GM23338 (cell line): ENCODE measurements at places on chromosomes 2 and 18.

DNA sequence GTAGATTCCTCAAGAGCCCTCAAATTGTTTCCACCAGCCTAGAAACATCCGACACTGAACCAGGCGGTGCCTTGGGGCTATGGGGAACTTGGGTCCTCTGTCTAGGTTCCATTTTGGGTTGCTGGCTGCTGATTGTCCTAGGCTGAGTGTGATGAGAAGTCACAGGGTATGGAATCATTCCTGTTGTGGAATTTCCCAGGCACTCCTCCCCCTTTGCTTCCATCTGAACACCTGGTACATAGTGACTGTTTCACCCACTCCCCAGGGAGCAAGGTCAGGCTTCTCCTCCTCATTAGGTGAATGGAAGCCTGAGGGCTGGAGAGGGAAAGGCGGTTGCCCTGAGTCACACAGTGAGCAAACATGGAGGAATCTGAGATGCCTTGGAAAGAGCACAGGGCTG lies 4.5 kb downstream of the KIF3C start:
- H3K27me3 ChIP-seq: no peaks in the 10 kb centered on the region
- no peak overlapping the region for H3K27ac ChIP-seq
- H3K4me1 ChIP-seq: peaks cover 24% of the 10 kb centered on the region

DNA sequence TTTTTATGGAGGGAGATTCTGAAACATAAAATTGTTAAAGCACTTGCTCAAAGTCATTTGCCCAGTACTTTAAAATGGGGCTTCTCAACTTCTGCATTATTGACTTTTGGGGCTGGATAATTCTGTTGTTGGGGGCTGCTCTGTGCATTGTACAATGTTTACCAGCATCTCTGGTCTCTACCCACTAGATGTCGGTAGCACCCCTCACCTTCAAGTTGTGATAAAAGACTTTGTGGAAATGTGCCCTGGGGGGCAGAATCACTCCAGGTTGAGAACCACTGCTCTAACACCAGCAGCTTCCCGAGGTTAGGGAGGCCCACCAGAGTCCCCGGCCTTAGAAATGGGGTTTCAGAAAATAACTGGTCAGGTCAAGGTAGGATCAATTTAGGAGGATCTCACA lies 26.8 kb upstream of the CUL3 start:
- H3K4me3 ChIP-seq: no peak overlapping the region
- H3K4me1 ChIP-seq: no peaks in the 10 kb centered on the region; the same call in 1 of the 2 replicates
- H3K27ac ChIP-seq: no peak overlapping the region

- DNase-seq: no peak
- H3K27me3 ChIP-seq: no peaks in the 10 kb centered on the region
- H3K36me3 ChIP-seq: no peaks in the 10 kb centered on the region
- no peak overlapping the region for H3K4me3 ChIP-seq
Measured at GRCh38 chr2:173572848-173573247, 218.2 kb downstream of the CDCA7 start.

DNA sequence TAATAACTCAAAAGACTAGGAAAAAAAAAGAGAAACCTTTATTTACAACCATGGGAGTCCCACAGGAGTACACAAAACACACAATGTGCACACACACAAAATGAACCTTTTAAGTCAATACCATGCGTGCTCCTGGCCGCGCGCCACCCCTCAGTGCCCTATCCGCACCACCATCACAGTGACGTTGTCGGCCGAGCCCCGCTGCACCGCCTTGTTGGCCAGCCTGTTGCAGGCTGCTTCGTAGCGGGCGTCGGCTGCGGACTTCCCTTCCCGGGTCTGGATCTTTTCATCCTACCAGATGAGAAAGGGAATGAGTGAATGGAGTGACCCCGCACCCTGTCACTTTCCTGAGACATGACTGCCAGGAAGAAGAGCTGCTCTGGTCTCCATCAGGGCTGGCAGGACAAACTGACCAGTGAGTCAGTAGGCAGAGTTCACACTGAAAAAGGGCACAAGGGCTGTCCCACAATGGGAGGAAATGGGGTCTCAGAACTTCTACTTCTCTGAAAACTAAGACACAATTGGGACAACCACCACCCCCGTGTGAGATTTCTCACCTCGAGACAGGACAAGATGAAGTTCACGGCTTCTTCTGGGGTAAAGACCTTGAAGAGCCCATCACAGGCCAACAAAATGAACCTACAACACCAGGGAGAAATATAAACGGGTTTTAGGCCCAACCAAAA lies 11.8 kb downstream of the ERFE start:
- H3K4me1 ChIP-seq: no peaks in the 10 kb centered on the region
- no peak overlapping the region for H3K4me3 ChIP-seq
- no peak overlapping the region for H3K27ac ChIP-seq
- H3K27me3 ChIP-seq: no peaks in the 10 kb centered on the region
- no peak for DNase-seq
- no peaks in the 10 kb centered on the region for H3K36me3 ChIP-seq

DNA sequence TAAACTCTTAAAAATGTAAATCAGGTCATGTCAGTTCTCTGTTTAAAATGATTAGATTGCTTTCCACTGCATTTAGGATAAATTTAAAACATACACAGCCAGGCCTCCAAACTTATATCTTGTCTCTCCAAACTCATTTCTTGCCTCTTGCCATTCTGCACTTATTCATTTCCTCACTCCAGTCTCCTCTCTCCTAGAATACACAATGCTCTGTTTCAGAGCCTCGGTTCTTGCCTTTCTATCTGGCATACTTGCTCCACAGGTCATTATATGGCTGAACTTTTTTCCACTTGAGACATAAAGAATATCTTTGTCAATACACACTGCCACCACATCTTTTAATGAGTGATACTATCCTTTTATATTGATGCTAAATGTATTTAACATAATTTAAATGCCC lies 10.5 kb upstream of the UGP2 start:
- H3K4me1 ChIP-seq: peaks cover 4% of the 10 kb centered on the region; the same call in 1 of the 2 replicates
- no peaks in the 10 kb centered on the region for H3K36me3 ChIP-seq
- no peak for DNase-seq
- no peak overlapping the region for H3K4me3 ChIP-seq

DNA sequence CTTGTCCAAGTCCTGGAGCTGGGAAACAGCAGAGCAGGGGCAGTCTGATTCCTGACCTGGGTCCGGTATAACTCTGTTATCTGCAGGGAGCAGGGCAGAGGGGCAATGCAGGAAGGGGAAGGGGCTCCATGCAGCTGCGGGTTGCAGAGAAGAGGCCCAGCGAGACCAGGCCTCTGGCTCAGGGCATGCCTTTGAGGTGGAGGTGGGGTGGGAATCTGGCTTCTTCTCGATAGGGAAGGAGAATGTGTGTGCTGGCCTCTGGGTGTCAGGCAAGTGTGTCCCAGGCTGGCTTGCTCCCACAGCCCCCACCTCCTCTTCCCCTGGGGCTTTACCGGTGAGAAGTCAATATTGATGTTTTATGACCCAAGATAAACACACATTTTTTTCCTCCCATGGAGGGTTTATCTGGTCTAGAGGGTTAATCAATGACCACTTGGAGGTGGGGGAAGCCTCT lies 187.1 kb upstream of the HAAO start:
- no peak overlapping the region for H3K27ac ChIP-seq
- H3K36me3 ChIP-seq: no peaks in the 10 kb centered on the region
- H3K27me3 ChIP-seq: no peaks in the 10 kb centered on the region
- no peak overlapping the region for H3K4me3 ChIP-seq
- peaks cover 5% of the 10 kb centered on the region; the same call in 1 of the 2 replicates for H3K4me1 ChIP-seq

- H3K4me3 ChIP-seq: no peak overlapping the region
- H3K27me3 ChIP-seq: no peaks in the 10 kb centered on the region
- peaks cover 6% of the 10 kb centered on the region; the same call in 1 of the 2 replicates for H3K4me1 ChIP-seq
- DNase-seq: peak; percentile 78
- no peak overlapping the region for H3K27ac ChIP-seq
Measured at GRCh38 chr2:150610670-150611279, 123.3 kb upstream of the RND3 start.

DNA sequence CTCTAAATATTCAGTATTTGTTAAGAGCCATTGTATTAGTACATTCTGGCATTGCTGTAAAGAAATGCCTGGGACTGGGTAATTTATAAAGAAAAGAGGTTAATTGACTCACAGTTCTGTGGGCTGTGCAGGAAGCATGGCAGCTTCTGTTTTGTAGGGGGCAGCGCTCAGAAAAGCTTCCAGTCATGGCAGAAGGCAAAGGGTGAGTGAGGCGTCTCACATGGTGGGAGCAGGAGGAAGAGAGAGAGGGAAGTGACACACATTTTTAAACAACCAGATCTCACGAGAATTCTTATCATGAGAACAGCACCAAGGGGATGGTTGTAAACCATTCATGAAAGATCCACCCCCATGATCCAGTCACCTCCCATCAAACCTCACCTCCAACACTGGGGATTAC lies 13.8 kb upstream of the CCDC102B start:
- H3K4me3 ChIP-seq: no peak overlapping the region
- no peaks in the 10 kb centered on the region for H3K4me1 ChIP-seq
- no peaks in the 10 kb centered on the region for H3K27me3 ChIP-seq

- H3K27me3 ChIP-seq: no peaks in the 10 kb centered on the region
- H3K4me1 ChIP-seq: peaks cover 6% of the 10 kb centered on the region; the same call in 1 of the 2 replicates
- DNase-seq: no peak
- no peak overlapping the region for H3K27ac ChIP-seq
Measured at GRCh38 chr2:140851258-140851981, 1279.4 kb downstream of the LRP1B start.

- no peak overlapping the region for H3K27ac ChIP-seq
- H3K4me3 ChIP-seq: no peak overlapping the region
- H3K36me3 ChIP-seq: 0 out of 2 replicates have a peak, but pooled peaks cover 4% of the 10 kb centered on the region
- 0 out of 2 replicates have a peak, but pooled peaks cover 5% of the 10 kb centered on the region for H3K27me3 ChIP-seq
Measured at GRCh38 chr2:47636596-47637264, 146.2 kb upstream of the MSH6 start.
